ACHN (cell line): ENCODE measurements at places on chromosomes 6 and 20.

DNA sequence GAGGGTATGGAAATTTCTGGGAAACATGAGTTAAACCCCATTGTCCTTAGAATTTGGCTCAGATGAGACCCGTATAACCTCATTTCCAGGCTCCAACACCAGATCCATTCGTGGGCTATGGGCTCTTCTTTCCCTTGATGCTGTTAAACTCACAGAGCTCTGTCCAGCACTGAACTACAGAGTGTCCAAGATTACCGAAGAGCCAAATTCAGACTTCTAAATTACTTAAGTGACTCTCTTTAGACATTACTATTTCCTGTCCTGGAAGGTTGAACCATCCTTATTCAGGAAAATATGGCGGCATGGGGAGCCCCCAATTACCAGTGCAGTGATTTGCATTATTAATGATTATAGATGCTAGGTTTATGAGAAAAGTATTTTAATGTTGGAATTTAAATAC is 124.9 kb upstream of the EDN1 start:
- DNase-seq: no peak

- no peak for DNase-seq
Measured at GRCh38 chr6:87654875-87655454, 47.1 kb downstream of the AKIRIN2 start.

DNA sequence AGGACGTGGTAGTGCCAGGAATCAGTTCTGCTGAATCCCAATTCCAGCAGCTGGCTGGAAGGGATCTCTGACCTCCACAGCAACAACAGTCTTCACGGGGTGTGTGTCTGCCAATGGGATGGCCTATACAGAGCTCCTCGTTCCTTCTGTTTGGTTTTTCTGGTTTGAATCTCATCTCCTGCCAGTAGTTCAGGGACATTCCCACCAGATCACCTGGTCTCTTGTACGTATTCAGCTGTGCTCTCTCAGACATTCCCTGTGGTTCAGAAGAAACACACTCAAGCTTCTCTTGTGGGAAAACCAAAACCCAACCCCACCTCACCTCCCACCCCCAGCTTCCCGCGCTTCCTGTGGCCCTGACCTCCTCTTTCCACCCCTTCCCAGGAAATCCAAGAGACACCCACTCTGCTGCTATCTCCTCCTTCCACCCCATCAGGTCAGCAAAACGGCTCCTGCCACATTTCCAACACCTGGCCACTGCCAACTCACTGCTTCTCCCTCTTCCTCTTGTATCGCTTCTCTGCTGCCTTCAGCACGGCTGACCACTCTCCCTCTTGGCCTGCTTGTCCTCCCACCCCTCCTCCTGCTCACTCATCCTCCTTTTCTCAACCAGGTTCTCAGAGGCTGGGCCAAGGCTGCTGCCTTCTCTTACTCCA is 63.3 kb upstream of the PTGIS start:
- no peak for DNase-seq

- no peak for DNase-seq
Measured at GRCh38 chr6:41601248-41601549, 37.1 kb upstream of the MDFI start.

- peak; percentile 67 for DNase-seq
Measured at GRCh38 chr6:42294759-42295158, 77.1 kb upstream of the MRPS10 start.

DNA sequence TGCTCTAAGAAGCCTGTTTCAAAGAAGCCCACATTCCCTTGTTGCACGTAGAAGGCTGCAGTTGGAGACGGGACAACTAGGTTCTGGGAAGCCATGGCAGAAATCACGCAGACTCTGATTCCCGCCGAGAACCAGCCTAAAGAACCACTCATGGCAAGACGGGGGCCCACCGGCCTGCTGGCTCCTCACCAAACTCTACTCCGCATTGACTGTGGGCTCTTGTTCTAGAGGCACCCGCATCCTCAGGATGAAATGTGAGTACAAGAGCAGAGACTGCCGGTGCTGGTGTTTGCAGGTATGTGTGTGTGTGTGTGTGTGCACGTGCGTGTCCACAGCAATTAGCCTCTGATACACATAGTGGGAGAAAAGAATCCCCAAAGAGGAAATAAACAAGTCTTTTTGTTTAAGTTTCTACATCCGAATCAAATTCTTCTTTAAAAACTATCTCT is 42.3 kb upstream of the NR2E1 start:
- no peak for DNase-seq

DNA sequence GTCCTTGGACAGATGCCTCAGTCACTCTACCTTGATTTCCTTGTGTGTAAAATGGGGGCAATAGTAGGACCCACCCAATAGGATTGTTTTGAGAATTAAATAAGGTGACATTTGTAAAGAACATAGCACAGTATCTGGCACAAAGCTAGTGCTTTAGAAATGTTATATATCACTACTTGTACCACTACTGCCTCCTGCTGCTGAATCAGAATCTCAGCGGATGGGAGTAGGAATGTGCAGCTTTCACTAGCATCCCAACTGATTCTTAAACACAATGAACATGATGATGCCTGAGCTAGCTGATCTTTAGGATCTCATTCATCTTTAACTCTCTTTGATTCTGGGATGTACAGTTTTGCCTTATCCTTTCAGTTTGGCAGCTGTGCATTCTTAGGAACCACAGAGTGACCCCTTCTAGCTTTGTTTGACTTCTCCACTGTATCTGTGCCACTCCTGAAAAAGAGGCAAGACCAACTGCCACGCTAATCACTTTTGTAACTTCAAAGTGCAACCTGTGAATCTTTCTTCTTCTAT is 7.2 kb downstream of the PBOV1 start:
- DNase-seq: peak; percentile 2

DNA sequence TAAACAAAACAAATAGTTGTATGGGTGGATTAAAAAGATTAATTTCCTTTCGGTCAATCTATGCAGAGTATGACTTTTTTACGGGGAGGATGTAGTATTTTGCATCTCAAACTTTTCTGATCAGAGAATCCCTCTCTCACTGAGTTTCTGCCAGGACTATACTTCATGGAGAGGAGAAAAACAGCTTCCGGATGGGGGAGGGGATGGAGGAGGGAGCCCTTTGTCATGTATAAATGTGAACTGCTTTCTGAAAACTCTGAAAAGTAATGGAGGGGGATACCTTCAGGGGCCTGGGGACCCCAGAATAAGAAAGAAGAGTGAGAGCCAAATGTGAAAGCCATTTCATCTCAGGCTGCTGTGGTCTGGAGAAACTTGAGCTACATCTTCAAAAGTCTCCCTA is 173.1 kb upstream of the KCNK16 start:
- no peak for DNase-seq

- no peak for DNase-seq
Measured at GRCh38 chr6:119161438-119161837, 83.0 kb upstream of the FAM184A start.

DNA sequence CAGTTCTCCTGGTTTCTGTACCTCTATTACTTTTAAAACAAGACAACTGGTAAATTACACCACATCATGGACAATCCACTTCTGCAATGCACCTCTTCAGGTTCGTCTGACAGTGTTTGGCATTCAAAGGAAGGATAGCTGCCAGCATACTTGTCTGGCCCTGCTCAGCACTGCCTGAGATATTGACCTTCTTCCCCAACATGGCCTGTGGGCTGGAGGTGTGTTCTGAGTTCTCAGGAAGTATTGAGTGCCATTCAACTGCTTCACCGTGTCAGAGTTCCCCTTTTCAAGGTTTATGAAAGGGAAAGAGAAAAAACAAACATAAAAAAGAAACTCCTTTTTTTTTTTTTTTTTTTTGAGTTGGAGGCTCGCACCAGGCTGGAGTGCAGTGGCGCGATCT is 267.9 kb upstream of the SASH1 start:
- DNase-seq: no peak

- DNase-seq: no peak
Measured at GRCh38 chr6:153401751-153402150, 270.7 kb upstream of the RGS17 start.

- DNase-seq: no peak
Measured at GRCh38 chr20:64232794-64233193, 22.8 kb upstream of the PCMTD2 start.

GRCh38 chr6:36686668-36687513 is 8.4 kb downstream of the CDKN1A start:
- peak; percentile 23 for DNase-seq

DNA sequence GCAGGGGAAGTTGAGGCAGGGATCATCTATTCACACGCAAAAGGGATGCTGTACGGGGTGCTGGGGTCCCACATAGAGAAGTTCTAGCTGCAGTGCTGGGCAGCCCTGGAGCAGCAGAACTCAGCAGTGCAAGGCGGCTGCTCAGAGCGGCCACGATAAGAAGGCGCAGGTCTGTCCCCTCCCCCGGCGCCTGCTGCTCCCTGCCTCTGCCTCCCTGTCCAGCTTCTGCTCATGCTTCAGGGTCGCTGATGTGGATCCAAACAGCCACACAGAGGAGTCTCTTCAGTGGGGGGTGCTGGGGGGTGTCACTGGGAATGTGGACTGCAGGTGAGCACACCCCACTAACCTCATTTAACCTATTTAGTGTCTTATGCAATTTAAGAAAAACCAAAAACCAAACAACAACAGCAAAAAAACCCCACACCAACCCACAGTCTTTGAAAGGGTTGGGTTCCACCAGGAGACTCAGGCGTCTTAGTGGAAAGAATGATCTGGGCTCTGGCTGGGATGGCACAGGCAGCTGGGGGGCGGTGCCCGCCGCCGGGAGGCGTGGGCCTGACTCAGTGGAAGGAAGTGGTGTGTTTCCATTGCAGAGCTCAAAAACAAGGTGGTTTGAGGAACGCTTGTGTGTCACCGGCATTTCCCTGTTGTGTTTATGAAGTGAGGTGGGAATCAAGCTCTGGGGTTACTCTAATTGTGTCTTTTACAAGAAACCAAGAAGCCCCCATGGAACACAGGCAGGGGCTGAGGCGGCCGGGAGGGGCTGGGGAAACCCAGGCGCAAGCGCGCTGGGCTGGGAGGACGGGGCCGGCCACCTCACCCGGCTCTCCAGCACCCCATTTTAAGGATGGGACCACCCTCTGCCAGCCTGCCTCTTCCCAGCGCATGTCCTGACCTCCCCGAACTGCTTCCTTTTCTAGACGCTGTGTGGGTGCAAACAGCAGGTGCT is 55.1 kb downstream of the IRF4 start:
- no peak for DNase-seq

DNA sequence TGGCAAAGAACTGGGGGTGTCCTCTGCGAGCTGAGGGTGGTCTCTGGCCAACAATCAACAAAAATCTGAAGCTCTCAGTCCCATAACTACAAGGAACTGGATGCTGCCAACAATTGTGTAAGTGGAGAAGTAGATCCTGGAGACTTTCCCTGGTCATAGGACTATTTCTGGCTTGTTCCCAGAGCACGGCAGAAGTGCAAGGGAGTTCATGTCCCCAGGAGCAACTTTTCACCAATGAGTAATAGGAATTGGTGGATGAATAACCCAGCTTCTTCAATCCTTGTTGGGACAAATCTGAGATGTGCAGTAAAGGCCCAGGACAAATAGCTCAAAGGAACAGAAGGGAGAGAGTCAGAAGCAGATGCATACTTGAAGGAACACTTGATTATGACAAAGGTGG is 95.5 kb downstream of the QRSL1 start:
- DNase-seq: peak; percentile 84

DNA sequence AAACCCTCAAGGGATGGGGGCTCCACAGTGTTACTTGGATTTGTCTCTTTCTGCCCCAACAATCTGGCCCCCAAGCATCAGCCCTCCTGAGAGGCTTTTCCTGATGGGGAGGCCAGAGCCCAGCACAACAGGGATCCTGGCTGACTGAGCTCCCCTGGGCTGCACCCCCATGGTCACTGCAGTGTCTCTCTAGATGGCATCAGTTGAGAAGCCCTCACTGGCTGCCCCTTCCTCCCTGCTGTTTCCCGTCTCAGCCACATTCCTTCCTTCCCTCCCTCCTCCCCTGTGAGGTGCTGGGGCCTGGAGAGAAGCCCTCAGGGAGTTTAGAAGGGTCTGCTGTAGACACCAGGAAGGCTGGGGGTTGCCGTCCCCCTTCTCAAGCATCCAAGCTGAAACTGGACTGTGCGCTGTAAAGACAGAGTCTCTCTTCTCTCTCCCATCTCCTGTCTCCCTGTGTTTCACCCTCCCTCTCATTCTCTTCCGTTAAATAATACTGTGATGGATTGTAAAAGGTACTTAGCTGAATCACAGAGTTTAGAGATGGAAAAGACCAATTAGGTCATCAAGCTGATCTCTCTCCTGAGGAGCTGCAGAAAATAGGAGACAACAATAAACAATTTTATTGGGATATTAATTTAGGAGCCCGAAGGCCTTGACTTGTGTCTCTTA is 29.7 kb downstream of the SAYSD1 start:
- DNase-seq: no peak

DNA sequence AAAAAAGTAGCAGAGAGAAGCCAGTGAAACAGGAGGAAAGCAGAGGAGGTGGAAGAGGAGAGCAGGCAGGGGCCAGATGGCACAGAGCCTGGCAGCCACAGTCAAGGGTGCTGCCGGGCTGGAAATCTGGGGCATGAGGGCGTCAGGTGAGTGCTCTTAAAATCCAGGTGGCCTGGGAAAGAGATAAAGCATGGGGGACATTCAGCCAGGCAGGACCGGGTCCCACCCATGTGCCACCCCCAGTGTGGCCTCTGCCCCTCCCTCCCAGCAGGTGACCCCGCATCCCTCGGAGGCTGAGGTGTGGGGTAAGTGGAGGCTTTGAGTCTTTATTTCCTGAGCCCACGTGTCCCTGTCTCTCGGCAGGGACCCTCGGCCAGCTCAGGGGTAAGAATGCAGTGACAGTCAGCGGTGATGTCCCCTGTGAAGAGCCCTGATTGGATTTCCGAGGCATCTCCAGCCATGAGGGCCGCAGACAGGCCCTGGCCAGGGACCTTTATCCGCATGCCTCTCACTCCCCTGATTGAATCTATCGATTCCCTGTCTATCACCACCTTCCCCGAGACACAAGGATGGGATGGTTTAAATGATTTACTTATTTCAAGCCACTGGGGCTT is 33.8 kb upstream of the SULF2 start:
- DNase-seq: no peak

- DNase-seq: no peak
Measured at GRCh38 chr6:168313431-168314011, 6.1 kb downstream of the DACT2 start.

GRCh38 chr6:159532155-159532554 is 160.9 kb downstream of the SOD2 start:
- DNase-seq: no peak

DNA sequence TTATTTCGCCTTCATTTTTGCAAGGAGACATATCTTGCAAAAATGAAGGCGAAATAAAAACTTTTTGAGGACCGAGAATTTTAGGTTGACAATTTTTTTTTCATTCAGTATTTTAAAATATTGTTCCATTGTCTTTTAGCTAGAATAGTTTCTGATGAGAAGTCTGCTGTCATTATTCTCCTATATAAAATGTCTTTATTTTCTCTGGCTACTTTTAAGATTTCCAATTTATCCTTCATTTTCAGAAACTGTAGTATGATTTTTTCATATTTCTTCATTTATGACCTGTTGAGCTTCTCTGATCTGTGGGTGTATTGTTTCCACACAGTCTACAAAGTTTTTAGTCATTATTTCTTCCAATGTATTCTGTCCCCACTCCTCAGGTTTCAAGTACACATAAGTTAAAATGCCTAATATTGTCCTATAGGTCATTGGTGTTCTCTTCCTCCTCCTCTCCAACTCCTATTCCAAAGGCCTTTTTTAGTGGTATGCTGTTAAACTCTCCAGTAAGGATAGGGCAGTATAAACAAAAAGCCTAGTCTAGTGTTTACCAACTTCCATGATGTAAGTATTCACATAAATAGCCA is 15.7 kb downstream of the AHI1 start:
- DNase-seq: peak; percentile 35

GRCh38 chr20:9867196-9867980 is 28.5 kb upstream of the PAK5 start:
- DNase-seq: no peak
